Kidney capillary endothelial cell (primary cell): ENCODE measurements at places on chromosomes 6 and 20.

DNA sequence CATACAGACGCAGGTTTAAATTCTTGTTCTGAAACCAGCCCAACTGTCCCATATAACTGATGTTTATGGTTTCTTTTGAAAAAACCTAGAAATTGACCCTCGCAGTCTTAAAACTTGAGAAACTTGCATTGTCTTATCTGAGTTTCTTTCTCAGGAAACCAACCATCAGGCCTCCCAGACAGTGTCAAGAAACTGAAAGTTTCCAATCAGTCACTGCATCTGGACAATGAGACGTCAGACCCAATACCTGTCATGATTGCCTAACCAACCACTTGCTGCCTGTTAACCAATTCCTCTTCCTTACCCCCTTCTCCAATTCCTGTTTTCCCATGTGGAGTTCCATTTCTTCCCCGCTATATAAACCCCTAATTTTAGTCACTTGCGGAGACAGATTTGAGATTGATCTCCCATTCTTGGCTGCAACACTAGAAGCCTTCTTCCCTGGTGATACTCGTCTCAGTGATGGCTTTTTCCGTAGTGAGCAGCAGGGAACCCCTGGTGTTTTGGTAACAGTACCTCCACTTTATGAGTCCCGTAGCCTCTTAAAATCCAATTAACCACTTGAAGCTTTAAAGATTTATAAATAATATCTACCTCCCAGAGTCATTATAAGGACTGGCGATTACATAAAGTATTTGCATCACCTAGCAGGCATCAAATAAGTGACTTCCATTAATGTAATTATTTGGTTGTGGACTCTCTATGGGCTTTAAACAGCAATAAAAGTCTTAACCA is 49.3 kb downstream of the GPR63 start:
- DNase-seq, result no peak

GRCh38 chr20:25136056-25136455 is 54.1 kb upstream of the VSX1 start:
- no peak for DNase-seq

DNA sequence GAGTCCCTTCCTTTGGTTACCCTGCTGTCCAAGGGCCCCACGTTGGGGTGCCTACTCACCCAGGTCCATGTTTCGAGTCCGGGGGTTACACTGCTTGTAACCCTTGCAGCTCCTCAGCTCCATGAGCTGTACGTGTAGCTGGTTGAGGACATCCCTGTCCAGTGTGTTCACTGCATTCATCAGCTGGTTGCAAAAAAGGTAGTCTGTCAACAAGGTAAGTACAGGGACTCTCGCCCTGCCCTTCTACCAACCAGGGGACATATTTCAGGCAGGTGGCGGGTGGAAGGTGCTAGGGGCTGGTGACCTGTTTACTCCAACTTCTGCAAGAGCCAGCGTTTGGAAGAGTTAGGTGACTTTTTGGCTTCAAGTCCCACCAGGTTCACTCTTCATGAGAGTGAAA is 123.6 kb downstream of the SULF2 start:
- DNase-seq, result no peak

- no peak for DNase-seq
These were observed 41.4 kb upstream of the BEND6 start for GRCh38 chr6:56913285-56914074.

DNA sequence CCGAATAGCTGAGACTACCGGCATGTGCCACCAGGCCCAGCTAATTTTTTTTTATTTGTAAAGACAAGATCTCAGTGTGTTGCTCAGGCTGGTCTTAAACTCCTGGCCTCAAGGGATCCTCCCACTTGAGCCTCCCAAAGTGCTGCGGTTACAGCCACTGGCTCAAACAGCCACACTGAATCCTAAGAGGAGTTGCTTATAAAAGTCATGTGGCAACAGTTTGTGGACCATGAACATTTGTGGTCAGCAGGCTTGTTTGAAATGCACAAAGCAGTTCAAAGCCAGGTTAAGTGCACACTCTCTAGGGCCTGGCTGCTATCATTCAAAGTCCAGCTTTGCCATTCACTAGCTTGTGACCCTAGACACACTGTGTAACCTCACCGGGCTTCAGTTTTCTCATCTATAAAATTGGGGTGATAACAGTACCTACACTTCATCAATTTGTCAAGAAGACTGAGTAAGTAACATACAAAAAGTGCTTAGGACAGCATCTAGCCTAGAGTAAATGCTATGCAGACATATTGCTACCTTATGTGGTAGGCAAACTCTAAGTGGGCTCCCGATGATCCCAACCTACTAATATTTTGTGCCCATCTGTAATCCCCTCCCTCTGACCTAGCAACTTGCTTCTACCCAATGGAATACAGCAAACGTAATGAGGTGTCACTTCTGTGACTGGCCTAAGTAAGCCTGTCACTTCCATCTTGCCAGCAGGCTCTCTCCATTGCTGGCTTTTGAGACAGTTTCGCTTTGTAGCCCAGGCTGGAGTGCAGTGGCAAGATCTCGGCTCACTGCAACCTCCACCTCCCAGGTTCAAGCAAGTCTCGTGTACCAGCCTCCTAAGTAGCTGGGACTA is 122.9 kb downstream of the ZMYND8 start:
- no peak for DNase-seq

DNA sequence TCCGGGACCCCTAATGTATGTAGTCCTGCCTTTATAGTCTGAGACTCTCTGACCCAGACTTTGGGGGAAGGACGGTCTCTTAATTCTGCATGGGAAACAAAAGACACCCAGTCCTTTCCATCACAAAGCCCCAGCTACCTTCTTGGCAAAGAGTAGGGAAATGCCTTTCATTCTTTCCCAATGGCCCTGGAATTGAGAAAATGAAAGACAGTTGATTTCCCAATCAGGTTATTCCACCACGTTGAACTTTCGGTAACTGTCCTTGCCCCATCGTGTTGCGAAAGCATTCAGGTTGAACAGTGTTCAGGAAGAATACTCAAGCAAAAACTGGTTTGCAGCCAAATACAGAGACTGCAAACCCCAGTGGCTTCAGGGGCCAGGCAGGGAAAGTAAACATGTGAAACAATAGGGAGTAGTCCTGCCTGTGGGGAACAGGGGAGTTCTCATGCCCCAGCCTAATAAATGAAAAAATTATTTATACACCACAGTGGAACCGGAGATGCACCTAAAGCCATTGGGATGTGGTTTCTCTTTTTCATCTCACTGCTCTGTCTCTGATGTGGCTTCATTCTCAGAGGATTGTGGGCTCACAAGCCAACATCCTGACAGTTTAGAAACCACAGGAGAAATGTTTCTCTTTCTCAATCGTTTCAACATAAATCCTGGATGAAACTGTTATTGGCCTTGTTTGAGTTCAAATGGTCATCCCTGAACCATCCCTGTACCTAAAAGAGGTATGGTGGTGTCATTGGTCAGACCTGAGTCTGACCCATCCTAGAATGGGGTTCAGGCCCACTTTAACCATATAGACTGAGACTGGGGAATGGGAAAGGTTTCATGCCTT is 44.2 kb upstream of the SLC9A8 start:
- DNase-seq, result no peak

DNA sequence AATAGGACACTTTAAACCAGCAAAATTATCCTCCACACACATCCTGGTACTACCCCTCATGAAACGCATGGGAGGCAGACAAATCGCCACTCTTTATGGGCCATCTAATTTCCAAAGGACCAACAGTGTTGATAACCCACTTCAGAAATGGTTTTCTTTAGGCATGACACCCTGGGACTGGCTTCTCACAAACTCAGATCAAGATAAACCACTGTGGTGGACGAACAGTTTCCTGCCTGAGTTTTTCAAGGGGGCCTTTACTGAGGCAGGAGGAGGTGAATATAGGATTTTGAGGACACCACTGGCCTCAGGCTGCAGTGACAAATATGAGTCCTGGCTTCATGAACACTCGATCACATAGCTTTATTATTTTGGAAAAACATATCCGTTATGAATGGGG is 26.0 kb downstream of the TRAM2 start:
- DNase-seq, result no peak

GRCh38 chr6:56073315-56073714 is 174.1 kb downstream of the COL21A1 start:
- DNase-seq, result peak; percentile 12

- no peak for DNase-seq
These were observed 46.8 kb downstream of the PCNA start for GRCh38 chr20:5072756-5073659.

- DNase-seq, result no peak
These were observed at the start of gene TOX2 for GRCh38 chr20:43914311-43915210. Gene TOX2 (plus strand): TSS chr20:43914852. CDS start chr20:43914892, 40 bp downstream.

DNA sequence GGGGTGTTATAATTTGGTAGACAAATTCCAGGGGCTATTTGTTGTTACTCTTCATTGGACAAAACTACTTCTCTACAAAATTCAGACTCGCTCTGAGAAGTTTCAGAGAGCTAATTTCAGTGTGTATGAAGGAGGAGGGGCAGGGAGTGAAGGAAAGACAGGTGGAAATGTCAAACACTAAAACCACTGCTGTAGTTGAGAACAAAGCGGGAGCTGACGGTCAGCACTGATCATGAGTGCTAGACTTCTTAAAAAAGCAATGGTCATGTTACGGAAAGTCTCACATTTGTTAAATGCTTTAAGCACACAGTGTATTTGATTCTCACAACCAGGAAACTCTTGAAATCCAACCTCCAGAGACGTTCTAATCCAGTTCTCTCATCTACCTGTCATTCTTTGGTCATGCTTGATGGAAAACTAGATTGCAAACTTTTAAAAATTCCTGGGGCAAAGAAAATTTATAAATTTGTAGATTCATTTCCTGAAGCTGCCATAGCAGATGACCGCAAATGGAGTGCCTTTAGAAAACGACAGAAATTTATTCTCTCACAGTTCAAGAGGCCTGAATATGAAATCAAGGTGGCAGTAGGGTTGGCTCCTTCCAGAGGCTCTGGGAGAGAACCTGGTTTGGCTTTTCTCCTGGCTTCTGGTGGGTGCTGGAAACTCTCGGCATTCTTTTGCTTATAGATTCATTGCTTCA is 100.7 kb upstream of the CARMIL1 start:
- DNase-seq, result no peak

DNA sequence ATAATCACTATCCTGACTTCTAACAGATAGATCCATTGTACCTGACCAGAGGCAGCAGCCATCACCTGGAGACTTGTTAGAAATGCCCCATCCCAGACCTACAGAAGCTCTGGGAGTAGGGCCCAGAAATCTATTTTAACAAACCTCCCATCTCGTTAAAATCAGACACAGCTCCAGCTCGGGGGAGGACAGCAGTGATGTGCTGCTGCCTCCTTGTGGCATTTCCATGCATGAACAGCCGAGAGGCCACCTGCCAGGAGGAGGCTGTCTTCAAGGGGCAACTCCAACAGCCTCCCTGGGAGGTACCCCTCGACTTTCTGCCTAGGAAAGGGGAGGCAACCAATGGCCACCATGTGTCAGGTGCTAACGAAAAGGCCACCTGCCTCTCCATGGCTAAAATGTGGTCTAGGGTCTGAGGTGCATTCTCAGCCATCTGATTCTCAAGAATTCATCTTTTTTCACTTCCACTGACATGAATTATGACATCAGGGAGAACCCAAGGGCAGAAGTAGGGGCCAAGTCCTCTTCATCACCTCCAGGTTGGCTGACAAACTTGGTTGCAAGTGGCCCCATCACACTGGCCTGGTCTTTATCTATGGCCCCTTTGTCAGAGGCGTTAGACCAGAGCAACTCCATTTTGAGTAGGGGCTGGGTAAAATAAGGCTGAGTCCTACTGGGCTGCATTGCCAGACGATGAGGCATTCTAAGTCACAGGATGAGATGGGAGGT is 12.2 kb upstream of the KCNK15 start:
- DNase-seq, result peak; percentile 55

GRCh38 chr6:26172608-26172968 is 85.4 kb downstream of the HFE start:
- DNase-seq, result peak; percentile 58

GRCh38 chr6:80608881-80609280 is 502.4 kb downstream of the BCKDHB start:
- no peak for DNase-seq

DNA sequence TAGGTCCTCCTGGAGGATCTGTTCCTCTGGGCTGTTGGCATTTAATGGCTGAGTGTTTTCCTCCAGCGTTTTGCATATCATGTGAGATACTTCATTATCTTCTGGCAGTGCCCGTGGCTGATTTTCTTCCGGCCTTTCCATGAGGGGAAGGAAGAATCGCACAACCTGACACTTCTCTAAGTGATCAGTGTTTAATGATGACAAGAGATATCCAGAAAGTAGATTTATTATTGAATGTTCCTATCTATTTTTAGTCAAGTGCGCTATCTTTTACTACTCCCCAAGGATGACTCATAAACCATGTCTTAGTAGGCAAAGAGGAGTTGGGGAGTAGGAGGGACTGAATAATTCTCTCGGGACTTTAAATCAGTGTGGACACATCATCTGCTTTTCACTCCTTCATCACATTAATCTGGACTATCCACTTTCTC is 149.7 kb downstream of the PLCB4 start:
- DNase-seq, result no peak

- DNase-seq, result no peak
These were observed 1.6 kb upstream of the LY86 start for GRCh38 chr6:6586671-6587526.

GRCh38 chr20:61191096-61191495 is 61.0 kb upstream of the CDH4 start:
- no peak for DNase-seq

- no peak for DNase-seq
These were observed 59.7 kb downstream of the GPX5 start for GRCh38 chr6:28585335-28585734.

- DNase-seq, result no peak
These were observed 106.1 kb downstream of the SLC22A3 start for GRCh38 chr6:160454303-160454702.

DNA sequence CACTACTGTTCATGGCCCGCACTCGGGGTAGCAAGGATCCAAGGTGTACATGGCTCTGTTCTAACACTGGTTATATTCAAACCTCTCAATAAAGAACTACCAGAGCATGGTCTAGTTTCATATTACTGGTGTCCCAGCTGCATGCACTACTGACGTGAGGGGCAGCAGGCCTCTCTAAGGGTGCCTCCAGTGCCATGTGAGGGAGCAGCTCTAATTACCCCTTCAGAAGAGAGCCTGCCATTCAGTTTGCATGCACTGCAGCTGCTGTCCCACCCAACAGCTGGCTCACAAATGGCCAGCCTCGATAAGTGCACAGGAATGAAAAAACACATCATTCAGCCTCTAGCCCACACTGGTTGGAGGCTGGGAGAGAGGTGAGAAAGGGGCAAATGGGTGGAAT is 85.2 kb downstream of the SMLR1 start:
- no peak for DNase-seq

- DNase-seq, result no peak
These were observed 68.1 kb downstream of the PREX1 start for GRCh38 chr20:48759631-48760245.

DNA sequence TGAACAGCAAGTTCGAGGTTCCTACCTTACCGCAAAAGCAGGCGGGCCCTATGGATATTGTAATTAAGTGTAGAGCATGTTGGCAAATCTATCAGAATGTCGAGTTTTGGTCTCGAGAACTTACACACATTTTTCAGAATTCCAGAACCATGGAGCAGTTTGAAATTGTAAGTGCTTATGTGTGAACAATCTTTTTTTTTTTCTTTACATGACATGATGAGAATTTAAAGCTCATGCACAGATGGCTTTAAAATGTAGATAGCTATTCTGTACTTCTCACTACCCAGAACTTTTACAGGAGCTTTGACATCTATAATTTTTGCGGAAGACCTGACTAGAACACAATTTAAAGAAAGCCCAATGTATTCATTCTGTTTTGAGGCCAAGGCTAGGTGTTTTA is 117.8 kb upstream of the RSPO3 start:
- DNase-seq, result no peak

- DNase-seq, result peak; percentile 30
These were observed 16.5 kb downstream of the COL20A1 start for GRCh38 chr20:63309261-63310071.

- DNase-seq, result no peak
These were observed 40.3 kb downstream of the ATP9A start for GRCh38 chr20:51727872-51728271.

- DNase-seq, result no peak
These were observed 16.9 kb upstream of the ANGPT4 start for GRCh38 chr20:933029-933428.
